ENCODE measurements at places on chromosomes 4 and X. TPM values are rescaled to one million over a fixed set of nuclear protein-coding genes. Genes with fewer than 3 reads are reported as not detected.

- H3K4me1 ChIP-seq, result no peaks in the 10 kb centered on the region
- no peaks in the 10 kb centered on the region for H3K36me3 ChIP-seq
- H3K27me3 ChIP-seq, result no peaks in the 10 kb centered on the region
- DNase-seq, result no peak
- H3K27ac ChIP-seq, result no peak overlapping the region
Observed at GRCh38 chrX:17803449-17803848, 57.6 kb downstream of the RAI2 start.

MAGEA2 gene
- not detected for total RNA-seq

DNA sequence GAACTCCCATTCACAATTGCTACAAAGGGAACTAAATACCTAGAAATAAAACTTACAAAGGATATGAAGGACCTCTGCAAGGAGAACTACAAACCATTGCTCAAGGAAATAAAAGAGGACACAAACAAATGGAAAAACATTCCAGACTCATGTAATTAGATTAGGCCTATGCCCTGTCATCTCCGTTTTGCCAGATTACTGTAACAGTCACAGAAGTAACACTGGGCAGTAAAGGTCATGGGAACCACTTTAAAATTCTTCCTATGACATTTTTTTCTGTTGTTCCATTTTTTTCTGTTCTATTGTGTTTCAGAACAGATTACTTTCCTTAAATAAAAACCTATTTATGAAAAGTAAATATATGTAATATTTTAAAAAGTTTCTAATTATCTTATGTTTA lies 199.4 kb upstream of the CENPE start:
- no peaks in the 10 kb centered on the region for H3K4me1 ChIP-seq
- no peak overlapping the region for H3K27ac ChIP-seq
- no peaks in the 10 kb centered on the region for H3K36me3 ChIP-seq
- no peak overlapping the region for H3K4me3 ChIP-seq

EDNRA gene
- total RNA-seq, result 0.91 TPM

CPE gene
- 13.8 TPM for total RNA-seq

OSTC gene
- 93.7 TPM for total RNA-seq

PPAT gene
- 7.4 TPM for total RNA-seq

TMPRSS11A gene
- total RNA-seq, result not detected

XPNPEP2 gene
- 11.7 TPM for total RNA-seq

DNA sequence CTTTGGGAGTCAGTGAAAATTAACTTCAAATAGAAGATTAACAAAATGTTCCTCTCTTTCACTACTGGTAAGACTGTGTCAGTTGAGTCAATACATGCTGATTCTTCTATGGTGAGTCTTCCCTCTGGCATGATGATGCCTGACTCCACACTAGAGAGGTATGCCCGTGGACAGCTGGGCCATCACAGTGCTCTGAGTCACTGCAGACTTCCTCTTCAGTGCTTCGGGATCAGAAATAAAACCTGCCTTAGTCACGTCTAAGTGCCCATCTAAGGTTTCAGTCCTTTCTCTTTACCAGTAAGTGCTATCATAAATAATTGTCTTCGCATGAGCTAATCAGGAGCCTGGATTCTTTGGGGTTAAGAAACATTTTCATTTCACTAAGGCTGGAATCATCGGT lies 1.6 kb upstream of the ASB5 start:
- H3K36me3 ChIP-seq, result no peaks in the 10 kb centered on the region
- DNase-seq, result no peak
- no peak overlapping the region for H3K27ac ChIP-seq

DNA sequence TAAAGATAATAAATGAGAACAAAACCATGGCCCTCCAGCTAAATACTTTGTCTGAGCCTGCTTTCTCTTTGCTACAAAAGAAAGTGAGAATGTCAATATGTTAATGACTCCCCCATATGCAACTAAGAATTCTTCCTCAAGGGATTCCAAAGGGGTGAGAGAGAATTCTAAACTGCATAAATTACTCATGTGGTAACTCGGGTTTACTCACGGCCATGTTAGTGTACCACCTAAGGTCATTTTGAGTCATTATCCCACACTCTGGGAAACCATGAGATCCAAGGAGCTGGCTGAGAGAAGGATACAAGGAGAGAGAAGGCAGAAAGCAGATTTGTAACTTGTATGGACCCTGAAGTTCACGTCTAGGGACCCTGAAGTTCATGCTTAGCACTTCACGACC lies 190.3 kb downstream of the DHX15 start:
- no peak for DNase-seq
- H3K4me1 ChIP-seq, result no peaks in the 10 kb centered on the region
- no peak overlapping the region for H3K27ac ChIP-seq
- no peaks in the 10 kb centered on the region for H3K36me3 ChIP-seq
- no peaks in the 10 kb centered on the region for H3K27me3 ChIP-seq
- H3K4me3 ChIP-seq, result no peak overlapping the region

TSPYL2 gene
- total RNA-seq, result 11.6 TPM

GIMD1 gene
- not detected for total RNA-seq

Measured in colonic mucosa (tissue), 4 donors.